Activated T-helper 9 cell treated with anti-CD3 and anti-CD28 coated beads, Interleukin-2, amount 50 U/mL, for 16 hours (primary cell): ENCODE measurements at places on chromosomes 16 and 17.

- no peak for DNase-seq
Observed at GRCh38 chr17:14693382-14693781, 392.5 kb downstream of the HS3ST3B1 start.

GRCh38 chr16:8088820-8089338 lies 501.4 kb downstream of the TMEM114 start:
- no peak for DNase-seq

GRCh38 chr16:89120921-89121351 lies 27.3 kb downstream of the ACSF3 start:
- DNase-seq: no peak

- DNase-seq: no peak
Observed at GRCh38 chr16:7318686-7319085, 14.0 kb upstream of the RBFOX1 start.

DNA sequence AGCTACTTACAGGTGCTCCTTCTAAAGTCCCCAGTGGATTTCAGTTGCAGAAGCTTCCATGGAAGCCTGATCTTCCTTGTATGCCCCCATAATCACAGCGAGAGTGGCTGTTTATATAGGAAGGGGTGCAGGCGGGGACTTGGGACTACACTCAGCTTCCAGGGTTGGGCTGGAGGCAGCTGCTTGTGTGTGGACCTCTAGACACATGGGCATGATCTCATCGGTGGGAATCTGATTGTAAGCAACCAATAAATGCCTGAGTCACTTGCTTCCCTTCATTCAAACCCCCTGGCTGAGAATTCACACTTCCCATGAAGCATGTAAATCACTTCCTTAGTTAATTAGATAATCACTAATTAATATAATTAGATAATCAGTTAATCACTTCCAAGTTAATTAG lies 1.0 kb upstream of the KRT20 start:
- DNase-seq: no peak

DNA sequence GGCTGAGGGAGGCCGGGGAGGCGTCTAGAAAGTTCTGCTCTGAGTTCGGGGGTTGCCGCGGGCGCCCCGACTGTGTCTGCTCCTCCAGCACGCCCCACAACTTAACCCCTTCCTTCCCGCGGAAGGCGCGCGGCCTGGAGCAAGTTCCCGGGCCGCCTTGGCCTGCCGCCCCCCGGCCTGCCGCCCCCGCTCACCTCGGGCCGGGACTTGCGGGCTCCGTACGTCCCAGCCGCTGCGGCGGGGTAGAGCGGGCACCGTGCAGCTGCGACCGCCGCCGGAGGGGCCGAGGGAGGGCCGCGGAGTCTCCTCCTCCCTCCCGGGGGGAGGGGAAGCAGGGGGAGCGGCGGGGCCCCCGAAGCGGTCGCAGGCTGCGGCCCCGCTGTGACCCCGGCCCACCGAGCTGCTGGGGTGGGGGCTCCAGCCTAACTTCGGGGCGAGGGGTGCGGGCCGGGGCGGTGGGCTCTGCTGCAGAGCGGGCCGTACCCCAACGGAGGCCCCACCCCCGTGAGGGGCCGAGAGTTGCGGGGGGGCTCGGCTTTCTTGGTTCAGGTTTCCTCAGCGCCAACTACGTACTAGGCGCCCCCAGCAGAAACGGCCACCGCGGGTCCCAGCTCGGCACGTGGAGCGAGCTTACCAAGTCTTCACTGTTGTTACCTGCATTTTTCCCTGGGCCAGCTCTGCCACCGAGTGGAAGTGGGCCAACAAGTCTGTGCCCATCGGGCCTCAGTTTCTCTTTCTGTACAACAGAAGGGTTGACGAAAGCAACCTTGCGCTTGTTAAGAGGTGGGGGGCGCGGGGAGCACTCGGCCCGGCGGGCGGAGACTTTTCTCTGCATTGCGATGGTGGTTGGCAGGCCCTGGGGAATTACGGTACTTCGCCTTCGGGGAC lies at the start of gene CCDC102A:
TSS of gene CCDC102A (minus strand) at position 266 of the 888 bp plus-strand sequence. CDS start 7,394 bp downstream, outside the sequence.
- peak; percentile 32 for DNase-seq

DNA sequence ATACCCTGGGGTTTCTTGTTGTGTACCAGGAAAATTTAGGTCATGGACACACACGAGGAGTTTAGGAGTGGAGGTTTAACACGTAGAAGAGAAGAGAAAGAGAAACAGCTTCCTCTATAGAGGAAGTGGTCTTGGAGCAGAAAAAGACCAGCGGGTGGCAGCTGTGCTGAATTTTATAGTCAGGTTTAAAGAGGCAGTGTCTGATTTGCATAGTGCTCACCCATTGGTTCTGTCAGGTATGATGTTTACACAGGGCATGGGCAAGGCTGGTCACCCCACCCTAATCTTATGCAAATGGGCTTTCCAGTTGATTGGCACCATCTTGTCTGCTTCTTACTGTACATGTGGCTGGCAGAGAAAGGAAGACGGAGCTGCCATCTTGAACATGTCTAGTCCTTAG lies 309.0 kb downstream of the CDH13 start:
- no peak for DNase-seq

DNA sequence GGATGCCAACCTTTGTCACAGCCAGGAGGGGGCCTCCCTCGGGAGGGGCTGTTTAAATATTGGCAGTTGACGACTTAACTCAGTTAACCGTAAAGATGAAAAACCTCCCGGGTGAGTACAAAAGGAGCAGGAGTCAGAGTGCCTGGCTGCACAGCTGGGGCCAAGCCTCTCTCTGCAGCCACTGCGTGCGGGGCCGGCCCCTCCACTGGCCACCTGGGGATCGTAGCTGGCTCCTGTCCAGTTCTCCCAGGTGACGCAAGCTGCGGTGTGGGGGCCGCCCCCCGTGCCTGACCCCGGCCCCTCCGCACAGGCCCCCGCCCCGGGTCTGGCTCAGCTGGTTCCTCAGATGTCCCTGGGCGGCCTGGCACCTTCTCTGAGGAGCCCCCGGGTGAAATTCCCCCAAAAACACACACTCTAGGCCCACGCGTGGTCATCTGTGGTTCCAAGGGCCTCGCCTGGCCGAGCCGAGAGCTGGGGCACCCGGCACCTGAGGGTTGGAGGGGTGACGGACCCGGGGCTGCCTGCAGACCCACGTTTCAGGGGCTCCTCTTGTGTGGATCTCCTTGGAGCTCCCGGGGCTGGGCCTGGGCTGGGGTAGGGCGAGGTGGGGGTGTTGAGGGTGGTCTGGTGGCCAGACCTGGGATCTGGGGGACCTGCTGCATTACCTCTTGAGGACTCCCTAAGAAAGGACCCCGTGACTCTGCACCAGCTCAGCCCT lies 7.4 kb upstream of the CACNA1H start:
- no peak for DNase-seq
